GF-D8 (cell line): ENCODE measurements at places on chromosomes 3 and 15.
A peak's percentile ranks its signal among the peaks of the same experiment; 100 is the strongest.

GRCh38 chr3:188471723-188472122, 317.8 kb downstream of the LPP start:
- no peak for DNase-seq

DNA sequence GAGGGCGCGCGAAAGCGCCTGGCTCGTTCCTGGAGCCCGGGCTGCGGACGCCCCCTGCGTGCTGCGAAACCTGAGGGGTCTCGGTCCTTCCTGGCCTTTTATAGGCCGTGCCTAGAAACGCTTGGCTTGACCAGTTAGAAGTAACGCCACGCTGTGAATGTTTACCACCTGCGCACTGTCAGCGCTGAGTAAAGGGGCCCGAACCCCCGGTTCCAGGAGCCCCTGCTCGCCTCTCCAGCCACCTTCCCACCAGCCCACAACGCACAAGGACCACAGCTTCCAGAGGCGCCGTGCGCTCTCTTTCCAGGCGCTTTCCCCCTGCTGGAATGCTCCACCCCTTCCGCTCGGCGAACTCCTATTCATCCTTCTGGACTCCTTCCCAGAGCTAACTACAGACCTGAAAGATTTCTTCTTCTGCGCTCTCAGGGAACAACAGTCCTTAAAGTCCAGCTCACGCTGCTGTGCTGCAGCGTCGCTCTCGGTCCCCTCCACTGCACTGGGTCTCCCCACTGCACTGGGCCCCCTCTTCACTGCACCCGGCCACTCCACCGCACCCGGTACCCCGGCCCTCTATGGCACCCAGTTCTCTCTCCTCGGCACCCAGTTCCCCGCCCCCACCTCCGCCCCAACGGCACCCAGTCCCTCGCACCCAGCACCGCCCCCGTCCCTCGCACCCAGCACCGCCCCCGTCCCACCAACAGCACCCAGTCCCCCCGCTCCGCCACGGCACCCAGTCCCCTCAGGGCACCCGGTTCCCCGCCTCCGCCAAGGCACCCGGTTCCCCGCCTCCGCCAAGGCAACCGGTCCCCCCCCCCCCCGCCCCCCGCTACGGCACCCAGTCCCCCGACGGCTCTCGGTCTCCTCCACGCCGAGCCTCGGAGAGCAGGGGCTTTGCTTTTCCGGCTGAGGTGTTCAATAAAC, 69.8 kb downstream of the SQOR start:
- no peak for DNase-seq

GRCh38 chr15:78651007-78651406, 10.0 kb upstream of the CHRNB4 start:
- DNase-seq, result no peak

GRCh38 chr3:87173776-87174175, 53.3 kb upstream of the CHMP2B start:
- DNase-seq, result no peak

GRCh38 chr15:69484837-69485236, 32.2 kb downstream of the RPLP1 start:
- no peak for DNase-seq

DNA sequence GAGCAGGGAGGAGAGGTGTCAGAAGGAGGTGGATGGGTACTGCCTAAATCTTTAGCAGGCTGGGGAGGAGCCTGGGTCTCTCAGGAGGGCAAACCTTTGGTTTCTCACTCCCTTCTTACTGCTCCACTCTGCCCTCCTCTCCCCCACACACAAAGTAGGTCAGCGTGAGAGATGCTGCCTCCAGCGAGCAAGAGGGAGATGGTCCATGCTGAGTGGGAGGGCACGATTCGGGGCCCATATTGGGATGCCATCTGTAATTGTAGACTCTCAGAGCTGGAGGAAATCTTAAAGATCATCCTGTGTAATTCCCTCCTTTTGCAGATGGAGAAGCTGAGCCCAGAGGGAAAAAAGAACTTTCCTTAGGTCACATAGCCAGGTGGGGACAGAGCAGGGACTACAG, 34.2 kb upstream of the SYN2 start:
- no peak for DNase-seq

GRCh38 chr3:195863121-195864061, 45.0 kb downstream of the TNK2 start:
- DNase-seq, result no peak

DNA sequence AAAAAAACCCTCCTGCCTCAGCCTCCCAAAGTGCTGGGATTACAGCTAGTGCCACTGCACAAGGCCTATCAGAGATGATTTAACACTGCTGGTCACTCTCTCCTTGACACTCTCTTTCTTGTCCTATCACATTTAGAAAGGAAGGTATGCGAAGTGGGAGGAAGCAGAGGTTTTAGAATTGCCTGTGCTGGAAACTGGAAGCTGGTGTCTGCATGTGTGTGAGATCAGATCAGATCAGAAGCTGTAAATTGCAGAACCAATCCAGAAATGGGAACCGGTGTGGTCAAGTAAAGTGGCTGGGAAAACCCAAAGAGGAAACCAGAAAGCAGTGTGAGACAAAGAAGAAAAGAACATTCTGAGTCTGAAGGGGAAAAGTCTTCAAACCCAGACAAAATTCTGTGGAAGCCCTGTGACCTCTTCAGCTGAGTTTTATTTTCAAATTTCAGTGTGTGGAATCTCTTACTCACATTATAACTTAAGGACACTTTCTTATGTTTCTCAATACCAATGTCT, 2.8 kb downstream of the EFHB start:
- peak; percentile 76 for DNase-seq

DNA sequence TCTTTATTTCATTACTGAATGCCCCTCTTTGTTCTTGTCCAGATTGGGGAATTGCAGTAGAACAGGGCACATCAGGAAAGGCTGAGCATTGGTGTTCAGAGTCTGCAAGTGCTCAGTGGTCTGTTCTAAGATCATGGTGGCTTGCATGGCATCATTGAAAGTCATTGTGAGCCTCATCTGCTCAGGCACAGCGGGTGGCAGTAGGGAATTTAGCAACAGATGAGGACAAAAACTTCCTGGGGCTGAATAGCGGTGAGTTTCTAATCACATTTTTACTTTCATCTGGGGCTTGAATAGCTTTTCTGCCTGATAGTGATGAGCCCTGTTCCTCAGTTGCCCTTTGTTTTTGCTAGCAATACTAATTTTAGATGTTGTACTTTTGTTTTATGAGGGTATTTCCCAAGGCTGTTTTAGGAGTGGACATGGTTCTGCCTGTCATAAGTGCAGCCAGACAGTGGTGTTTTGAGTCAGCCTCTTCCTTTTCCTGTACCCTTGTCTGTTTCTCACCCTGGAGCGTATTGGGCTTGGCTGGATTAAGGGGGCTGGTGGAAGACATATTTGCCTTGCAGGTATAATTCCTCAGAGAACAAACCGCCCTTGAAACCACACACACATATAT, 127.2 kb upstream of the IL12A start:
- no peak for DNase-seq

DNA sequence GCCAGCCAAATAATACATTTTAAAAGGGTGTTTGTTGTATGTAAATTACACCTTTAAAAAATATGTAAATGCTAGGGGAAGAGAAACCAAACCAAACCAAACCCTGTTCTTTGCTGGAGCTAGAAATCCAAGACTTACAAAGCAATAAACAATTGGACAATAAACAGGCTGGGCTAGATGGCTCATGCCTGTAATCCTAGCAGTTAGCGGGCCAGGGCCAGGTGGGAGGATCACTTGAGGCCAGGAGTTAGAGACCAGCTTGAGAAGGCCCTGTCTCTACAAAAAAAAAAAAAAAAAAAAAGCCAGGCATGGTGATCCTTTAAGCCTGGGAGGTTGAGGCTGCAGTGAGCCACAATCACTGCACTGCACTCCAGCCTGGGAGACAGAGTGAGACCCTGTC, 12.5 kb downstream of the STOML1 start:
- DNase-seq, result no peak

DNA sequence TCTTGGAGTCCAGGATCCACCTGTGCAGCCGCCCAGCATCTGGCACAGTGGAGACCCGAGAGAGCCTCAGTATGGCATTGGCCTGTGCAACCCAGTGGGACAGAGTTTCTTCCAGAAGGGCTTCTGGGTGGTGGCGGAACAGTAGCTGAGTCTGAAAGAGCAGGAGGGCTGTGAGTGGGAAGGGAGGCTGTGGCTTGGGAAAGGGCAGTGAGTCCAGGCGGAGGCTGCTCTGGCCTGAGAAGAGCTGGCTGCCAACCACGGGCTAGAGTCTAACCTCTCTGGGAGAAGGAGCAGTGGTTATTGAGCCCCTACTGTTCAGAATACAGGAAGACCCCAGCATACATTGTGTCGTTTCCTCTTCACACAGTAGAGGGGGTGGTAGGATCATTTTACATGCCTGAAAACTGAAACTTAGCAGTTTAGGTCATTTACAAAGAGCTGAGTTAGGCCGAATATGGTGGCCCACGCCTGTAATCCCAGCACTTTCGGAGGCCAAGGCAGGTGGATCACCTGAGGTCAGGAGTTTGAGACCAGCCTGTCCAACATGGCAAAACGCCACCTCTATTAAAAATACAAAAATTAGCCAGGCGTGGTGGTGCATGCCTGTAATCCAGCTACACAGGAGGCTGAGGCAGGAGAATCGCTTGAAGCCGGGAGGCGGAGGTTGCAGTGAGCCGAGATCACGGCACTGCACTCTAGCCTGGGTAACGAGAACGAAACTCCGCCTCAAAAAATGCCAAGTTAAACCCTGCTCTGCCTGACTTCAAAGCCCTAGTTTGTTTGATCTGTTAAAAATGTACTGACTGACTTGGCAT, 3.2 kb downstream of the AEN start:
- DNase-seq, result no peak

GRCh38 chr15:79397269-79397910, 34.7 kb upstream of the MINAR1 start:
- DNase-seq, result no peak

GRCh38 chr3:131972550-131972949, 62.3 kb downstream of the CPNE4 start:
- DNase-seq, result no peak

GRCh38 chr3:105823149-105823867, 45.5 kb downstream of the CBLB start:
- no peak for DNase-seq

DNA sequence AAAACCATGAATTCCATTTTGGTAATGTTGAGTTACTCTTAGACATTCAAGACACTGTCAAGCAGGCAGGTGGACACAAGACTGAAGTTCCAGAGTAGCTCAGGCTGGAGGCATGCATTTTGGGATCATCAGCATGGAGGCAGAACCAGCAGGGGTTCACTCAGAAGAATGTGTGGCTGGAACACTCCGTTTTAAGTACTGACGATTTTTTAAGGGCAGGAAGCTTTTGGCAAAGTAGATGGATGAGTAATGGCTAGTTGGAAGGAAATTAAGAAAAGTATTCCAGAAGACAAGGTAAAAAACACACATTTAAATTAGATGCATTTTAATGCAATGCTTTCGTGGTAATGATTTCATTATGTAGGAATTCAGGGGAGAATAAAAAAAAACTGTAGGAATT, 420.4 kb downstream of the ROBO2 start:
- no peak for DNase-seq

GRCh38 chr15:77720173-77720572, 87.5 kb upstream of the LINGO1 start:
- DNase-seq, result no peak
